ENCODE measurements at places on chromosomes 3 and 15. TPM values are rescaled to one million over a fixed set of nuclear protein-coding genes. Genes with fewer than 3 reads are reported as not detected.

Gene VEPH1
- 56.0 TPM for polyA plus RNA-seq

Gene CFAP91
- polyA plus RNA-seq, result 35.7 TPM

Gene CRYGS
- 11.6 TPM for polyA plus RNA-seq

Gene HIGD2B
- polyA plus RNA-seq, result not detected

Gene C3orf85
- polyA plus RNA-seq, result 17.9 TPM

Gene CTDSPL2
- 79.7 TPM for polyA plus RNA-seq

Gene ARRDC4
- 30.2 TPM for polyA plus RNA-seq

Gene GRK7
- polyA plus RNA-seq, result 0.18 TPM

Gene CCDC80
- polyA plus RNA-seq, result 97.9 TPM

Gene CNTN3
- 5.1 TPM for polyA plus RNA-seq

Gene SNX22
- 1.9 TPM for polyA plus RNA-seq

Gene CADPS
- polyA plus RNA-seq, result 5.0 TPM

Gene SLC6A20
- polyA plus RNA-seq, result 0.37 TPM

Gene DAZL
- polyA plus RNA-seq, result not detected

Gene SLC22A13
- polyA plus RNA-seq, result 4.4 TPM

Gene NANOGP8
- polyA plus RNA-seq, result 0.76 TPM

Gene PYGO1
- polyA plus RNA-seq, result 20.9 TPM

Gene MORC1
- 0.57 TPM for polyA plus RNA-seq

Gene IP6K2
- polyA plus RNA-seq, result 241 TPM

Gene GOLGA6C
- polyA plus RNA-seq, result not detected

Gene GABRA5
- 0.38 TPM for polyA plus RNA-seq

Gene CFAP92
- 1.7 TPM for polyA plus RNA-seq

Gene GAP43
- polyA plus RNA-seq, result 0.30 TPM

Gene GUCA1C
- polyA plus RNA-seq, result 0.52 TPM

Gene NPAP1
- polyA plus RNA-seq, result 2.1 TPM

Gene LRRC2
- polyA plus RNA-seq, result 1.8 TPM

Gene EIF3J
- 132 TPM for polyA plus RNA-seq

Gene COLQ
- polyA plus RNA-seq, result 10.1 TPM

Gene GRM7
- polyA plus RNA-seq, result 3.3 TPM

Gene FGD5
- polyA plus RNA-seq, result 20.9 TPM

Gene SLC12A1
- polyA plus RNA-seq, result 433 TPM

Gene COL6A6
- 2.9 TPM for polyA plus RNA-seq

Gene CCDC33
- polyA plus RNA-seq, result 9.0 TPM

Gene EIF4E3
- polyA plus RNA-seq, result 13.1 TPM

Gene TMEM207
- polyA plus RNA-seq, result 18.1 TPM

Gene RAB6B
- polyA plus RNA-seq, result 15.3 TPM

Gene BSN
- polyA plus RNA-seq, result 1.7 TPM

Gene PLA2G4B
- 16.4 TPM for polyA plus RNA-seq

Gene SIDT1
- polyA plus RNA-seq, result 3.8 TPM

Gene LRTM1
- polyA plus RNA-seq, result not detected

Gene ALDH1L1
- 44.0 TPM for polyA plus RNA-seq

Gene CCR4
- polyA plus RNA-seq, result 0.18 TPM

Gene GOLGA6L7
- polyA plus RNA-seq, result 1.1 TPM

Gene PRSS50
- 3.2 TPM for polyA plus RNA-seq

Gene TPRA1
- 31.3 TPM for polyA plus RNA-seq

Gene SLC49A4
- 17.3 TPM for polyA plus RNA-seq

Gene MUC20
- polyA plus RNA-seq, result 32.5 TPM

Gene HTR3E
- polyA plus RNA-seq, result not detected

Gene LRCH3
- 60.8 TPM for polyA plus RNA-seq

Gene GOLGA8J
- 2.9 TPM for polyA plus RNA-seq

Gene TMEM40
- 2.2 TPM for polyA plus RNA-seq

Gene ARPP21
- 1.3 TPM for polyA plus RNA-seq

Gene BCHE
- 11.3 TPM for polyA plus RNA-seq

Gene KLHL40
- polyA plus RNA-seq, result not detected

Gene PLSCR2
- 1.0 TPM for polyA plus RNA-seq

Measured in left kidney (tissue), 8 donors.